ENCODE measurements at places on chromosomes 7 and 10.

- no peak for DNase-seq
These were observed 101.6 kb downstream of the NKX6-2 start for GRCh38 chr10:132684164-132684891.

GRCh38 chr10:59090817-59091622 is 85.4 kb upstream of the PHYHIPL start:
- DNase-seq: no peak

GRCh38 chr10:81594991-81595390 is 280.0 kb upstream of the NRG3 start:
- no peak for DNase-seq

DNA sequence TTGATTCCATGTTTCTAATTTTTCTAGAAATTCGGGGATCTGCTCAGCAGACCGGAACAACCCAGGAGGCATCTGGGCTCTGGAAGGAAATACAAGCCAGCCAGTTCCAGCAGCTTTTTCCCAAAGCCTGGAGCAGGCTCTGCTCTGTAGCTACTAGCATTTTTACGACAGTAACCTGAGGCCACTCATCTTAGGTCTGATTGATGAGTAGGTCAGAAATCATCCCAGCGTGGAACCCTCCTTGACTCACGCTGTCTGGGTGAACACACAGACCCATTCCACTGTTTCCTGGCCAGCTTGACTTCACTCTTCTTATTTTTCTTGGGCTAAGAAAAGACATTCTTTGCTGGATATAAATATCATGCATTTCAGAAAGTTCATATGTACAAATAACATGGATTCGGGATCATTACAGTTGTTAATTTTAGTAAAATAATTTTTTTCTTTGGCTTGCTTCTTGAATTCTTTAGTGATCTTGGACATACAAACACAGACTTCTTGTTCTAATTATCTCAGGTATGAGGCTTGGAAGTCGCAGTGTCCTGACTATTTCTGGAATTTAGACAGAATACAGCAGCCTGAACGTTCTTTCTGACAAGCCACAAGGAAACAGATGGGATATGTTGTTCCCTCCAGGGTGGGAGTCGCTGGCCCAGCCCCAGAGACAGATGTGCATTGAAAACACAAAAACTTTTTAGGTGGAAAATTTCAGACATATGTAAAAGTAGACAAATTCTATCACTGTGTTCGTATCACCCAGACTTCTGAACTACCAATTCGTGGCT is 54.6 kb upstream of the PITRM1 start:
- peak; percentile 30 for DNase-seq

DNA sequence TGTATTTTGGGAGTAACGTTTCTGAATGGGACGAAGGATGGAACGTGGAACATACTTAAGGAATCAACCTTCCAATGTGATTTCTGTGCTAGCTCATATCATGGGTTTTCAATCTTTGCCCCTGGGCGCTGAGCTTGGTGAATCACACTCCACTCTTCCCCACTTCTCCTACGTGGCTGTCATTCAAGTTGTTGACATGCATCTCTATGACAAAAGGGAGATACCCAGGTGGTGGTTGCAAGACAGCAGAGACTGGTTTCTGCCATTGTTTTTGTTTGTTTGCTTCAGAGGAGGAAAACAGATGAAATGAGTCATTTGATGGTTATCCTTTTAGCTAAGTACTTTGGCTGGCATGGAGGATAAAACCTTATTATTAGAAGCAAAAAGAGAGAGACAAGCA is 573.9 kb downstream of the GATA3 start:
- DNase-seq: no peak

DNA sequence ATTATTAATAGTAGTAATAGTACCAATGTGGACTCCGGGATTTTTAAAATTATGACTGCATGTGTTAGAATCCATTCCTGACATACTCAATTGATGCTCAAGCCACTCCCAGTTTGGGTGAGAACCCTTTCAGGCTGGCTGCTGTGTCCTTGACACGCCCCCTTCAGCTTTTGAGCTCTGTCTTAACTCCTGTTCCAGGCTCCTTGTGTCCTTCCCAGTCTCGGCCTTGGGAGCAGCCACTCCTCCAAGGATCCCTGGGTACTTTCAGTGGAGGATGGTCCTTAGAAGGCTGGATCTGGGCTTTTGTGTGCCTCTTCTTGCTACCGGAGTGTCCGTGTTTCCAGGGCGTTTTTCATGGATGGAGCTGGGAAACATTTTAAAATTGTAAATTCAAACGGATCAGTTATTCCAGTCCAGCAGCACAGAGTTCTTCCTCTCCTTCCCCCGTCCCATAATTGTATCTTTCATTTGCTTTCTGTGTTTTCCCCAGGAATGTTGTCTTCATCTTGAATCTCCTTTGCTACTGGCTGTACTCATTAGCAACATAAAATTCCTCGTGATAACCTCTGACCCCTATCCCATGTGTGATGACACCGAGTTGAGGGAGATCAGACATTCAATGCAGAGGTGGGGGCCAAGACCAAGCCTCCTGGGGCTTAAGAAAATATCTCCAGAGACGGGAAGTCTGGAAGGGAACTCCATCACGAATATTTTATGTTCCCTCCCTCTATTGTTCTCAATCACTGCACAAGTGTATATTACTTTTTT is 40.0 kb upstream of the PFKFB3 start:
- DNase-seq: no peak

- DNase-seq: no peak
These were observed 11.4 kb upstream of the GRB10 start for GRCh38 chr7:50793947-50794570.

- DNase-seq: no peak
These were observed 193.0 kb upstream of the SHH start for GRCh38 chr7:156005202-156005691.

DNA sequence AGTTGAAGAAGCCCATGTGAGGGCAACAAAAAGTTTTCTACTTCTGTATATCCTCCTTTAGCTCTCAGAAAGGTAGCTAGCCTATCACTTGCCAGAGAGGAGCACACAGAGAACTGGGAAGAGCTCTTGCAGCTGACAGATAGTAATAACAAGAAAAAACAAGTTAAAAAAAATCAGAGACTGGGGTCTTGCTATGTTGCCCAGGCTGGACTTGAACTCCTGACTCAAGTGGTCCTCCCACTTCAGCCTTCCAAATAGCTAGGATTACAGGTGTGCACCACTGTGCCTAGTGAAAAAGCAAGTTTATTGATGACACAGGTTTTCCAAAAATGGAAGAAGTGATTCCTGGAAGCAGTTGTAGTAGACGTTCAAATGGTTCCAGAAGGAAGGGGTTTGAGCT is 93.6 kb downstream of the CLEC2L start:
- no peak for DNase-seq

DNA sequence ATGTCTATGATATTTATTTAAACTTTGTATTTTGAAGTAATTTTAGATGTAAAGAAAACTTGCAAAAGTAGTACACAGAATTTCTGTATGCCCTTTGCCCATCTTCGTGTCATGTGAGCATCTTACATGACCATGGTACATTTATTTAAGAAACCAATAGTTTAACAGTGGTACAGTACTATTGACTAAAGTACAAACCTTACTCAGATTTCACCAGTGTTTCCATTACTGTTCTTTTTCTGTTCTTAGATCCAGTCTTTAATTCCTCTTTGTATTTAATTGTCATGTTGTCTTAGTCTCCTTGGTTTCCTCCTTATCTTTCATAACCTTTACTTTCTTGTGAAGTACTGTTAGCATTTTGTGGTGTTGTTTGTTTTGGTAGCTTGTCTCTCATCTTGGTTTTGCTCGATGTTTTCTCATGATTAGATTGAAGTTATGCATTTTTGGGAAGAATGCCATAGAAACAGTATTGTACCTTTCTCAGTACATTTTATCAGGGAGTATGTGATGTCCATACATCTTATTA is 24.1 kb downstream of the TAX1BP1 start:
- DNase-seq: no peak

- no peak for DNase-seq
These were observed 223.1 kb downstream of the CUX1 start for GRCh38 chr7:102040569-102040968.

DNA sequence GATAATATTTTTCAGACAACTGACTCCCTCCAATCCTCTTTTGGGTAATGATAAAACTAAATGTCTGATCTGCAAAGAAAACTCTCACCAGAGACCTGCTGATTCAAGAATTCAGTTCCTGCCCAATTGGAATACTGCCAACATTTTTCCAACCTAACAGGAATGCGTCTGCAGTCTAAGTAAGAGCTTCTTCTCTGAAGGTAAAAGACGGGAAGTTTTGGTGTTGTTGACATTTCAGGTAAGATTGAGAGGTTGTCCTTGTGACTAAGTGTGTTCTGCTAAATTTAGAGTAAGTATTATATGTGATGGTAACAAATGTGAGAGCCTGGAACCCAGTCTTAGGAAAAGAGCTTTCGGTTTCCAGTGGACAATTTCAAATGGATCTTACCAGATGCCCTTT is 17.6 kb downstream of the IFIT5 start:
- DNase-seq: no peak

DNA sequence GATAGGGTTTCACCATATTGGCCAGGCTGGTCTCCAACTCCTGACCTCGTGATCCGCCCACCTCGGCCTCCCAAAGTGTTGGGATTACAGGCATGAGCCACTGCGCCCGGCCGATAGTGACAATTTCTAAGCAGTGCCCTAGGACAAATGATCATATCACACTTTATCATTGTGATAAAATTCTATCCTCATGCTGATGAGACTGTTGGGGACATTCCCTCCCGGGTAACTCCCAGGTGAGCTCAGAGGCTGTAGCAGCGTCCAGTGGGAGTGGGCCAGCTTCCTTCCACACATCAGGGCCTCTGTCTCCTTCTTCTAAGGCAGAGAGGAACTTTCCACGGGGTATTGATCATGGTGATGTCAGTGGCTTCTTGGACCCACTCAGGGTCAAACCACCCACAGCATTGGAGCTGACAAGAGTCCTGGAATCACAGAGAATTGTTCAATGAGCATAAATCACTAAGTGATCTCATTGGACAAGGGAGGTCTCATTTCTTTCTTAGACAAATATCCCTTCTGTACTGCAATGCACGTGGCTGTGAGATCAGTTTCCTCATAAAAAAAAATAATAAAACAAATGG is 256.1 kb downstream of the KLF6 start:
- no peak for DNase-seq

DNA sequence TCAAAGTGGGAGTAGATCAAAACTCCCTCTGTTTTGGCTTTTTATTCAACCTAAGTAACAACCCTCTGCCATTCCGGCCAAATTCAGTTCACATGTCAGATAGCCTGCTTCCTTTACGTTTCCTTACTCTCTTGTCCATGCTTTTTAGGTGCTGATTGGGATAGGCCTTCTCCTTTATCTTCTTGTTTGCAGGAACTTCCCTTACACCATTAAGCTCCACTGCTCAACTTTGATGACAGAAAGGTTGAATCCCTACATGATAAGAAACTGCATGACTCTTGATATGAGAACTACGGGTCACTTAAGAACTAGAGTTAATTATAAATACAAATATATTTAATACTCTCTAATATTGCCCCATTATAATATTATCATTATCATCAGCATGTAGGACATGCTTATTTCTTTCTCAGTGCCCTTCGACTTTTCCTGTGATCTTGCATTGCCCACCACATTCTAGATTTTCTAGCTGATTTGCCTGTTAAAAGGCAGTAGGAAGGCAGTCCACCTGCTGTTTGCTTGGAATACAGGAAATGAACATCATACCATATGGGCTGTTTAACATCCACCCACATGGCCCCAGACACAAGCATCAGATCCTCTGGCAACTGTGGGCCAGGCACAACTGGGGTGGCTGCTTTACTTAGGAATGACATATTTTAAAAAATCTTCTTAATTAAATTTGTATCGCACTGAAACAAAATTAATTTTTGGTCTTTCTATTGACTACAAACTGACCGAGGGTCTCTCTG is 59.7 kb upstream of the CCDC6 start:
- DNase-seq: peak; percentile 48
